Kidney epithelial cell (primary cell): ENCODE measurements at places on chromosomes 16 and 17. TPM values are rescaled to one million over a fixed set of nuclear protein-coding genes. Genes with fewer than 3 reads are reported as not detected.

Gene PLA2G10
- total RNA-seq, result not detected in 2 replicates

Gene DNAI2
- not detected in 2 replicates for total RNA-seq

Gene MYH8
- not detected in 2 replicates for total RNA-seq

DNA sequence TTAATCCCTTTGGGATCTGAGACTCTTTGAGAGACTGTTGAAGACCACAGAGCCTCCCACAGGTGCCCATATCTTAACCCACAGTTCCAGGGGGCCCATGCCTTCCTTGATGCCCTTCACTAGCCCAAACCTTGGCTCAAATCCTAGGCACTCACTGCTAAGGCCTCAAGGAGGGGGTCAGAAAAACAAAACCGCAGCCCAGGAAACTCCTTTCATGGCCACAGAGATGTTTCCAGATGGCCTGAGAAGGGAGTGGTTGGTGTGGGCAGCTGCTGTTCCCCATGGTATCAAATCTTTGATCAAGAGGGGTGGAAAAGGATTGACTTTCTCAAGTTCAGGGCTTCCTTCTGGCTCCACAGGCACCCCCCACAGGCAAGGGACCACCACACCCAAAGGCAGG is 44.7 kb downstream of the CDH1 start:
- no peak for DNase-seq

DNA sequence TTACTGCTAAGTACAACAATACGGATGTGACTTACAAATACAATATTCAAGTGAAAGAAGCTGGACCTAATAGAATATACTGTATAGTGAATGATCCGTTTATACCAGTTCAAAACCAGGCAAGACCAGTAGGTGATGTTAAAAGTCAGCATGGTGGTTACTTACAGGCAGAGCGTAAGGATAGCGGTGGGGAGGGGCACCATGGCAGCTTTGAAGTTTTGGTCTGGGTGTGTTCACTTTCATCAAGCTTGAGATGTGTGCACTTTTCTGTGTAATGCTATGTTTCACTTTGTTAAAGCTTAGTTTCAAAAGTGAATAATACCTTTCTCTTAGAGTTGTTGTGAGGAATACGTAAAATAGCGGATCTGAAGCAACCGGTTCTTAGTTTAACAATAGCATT is 16.5 kb upstream of the SLC35G3 start:
- no peak for DNase-seq

DNA sequence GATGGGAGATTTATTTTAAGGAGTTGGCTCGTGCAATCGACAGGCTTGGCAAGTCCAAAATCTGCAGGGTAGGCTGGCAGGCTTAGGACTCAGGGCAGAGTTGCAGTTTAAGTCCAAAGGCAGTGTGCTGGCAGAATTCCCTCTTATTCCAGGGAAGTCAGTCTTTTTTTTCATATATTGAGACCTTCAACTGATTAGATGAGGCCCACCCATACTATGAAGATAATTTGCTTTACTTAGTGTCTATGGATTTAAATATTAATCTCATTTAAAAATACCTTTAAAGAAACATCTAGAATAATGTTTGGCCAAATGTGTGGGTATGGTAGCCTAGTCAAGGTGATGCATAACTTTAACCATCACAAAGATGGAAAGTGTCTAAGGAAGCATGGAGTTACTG is 99.8 kb downstream of the CNTNAP4 start:
- no peak for DNase-seq
